Chondrocyte (in vitro differentiated cells): ENCODE measurements at places on chromosomes 6 and 20.

DNA sequence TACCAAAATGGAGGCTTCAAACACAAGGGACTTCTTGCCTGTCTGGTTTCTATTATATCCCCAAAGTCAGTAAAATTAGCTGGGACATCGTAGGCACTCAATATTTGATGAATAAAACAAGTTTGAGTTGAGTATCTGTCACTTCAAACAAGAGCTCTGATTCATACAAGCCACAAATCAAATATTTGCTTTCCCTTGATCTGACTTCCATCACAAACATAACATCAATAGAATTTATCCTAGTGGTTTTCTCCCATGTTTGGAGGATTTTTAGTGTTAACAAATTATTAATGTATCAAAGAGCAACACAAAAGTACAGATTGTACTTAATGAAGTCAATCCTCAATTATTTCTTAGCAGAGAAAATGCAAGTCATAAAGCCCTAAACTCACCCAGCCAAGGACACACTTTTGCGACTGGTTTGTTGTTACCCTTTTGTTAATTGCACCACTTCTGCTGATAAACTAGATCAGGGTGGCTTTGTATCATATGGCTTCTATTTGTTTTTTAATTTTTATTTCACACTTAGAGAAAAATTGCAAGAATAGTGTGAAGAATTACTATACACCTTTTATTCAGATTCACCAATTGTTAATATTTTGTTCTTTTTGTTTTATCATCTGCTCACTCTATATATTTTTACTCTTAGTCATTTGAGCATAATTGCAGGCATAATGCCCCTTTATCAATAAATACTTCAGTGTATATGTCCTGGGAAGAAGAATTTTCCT lies 117.4 kb upstream of the PRDM1 start:
- DNase-seq = no peak

- no peak for DNase-seq
Observed at GRCh38 chr20:10005885-10006284, 28.9 kb upstream of the ANKEF1 start.

GRCh38 chr6:44942798-44943197 lies 385.3 kb upstream of the RUNX2 start:
- no peak for DNase-seq

DNA sequence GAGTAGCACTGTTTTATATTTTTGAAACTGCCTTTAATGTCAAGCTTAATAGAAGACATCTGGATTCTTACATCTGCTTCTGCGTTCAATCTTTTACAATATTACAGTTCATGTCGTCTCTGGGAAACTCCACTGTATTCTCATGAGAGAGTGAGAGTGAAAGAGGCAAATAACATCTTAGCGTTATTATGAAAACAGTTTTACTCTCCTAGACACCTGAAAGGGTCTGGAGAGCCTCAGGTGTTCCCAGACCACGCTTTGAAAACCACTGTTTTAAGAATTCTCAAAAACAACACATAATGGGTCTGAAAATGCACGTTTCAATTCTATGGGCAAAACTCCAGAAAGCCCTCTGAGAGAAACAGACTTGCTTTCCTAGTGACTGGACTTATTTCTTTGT lies 63.3 kb downstream of the ARHGAP18 start:
- DNase-seq = no peak

DNA sequence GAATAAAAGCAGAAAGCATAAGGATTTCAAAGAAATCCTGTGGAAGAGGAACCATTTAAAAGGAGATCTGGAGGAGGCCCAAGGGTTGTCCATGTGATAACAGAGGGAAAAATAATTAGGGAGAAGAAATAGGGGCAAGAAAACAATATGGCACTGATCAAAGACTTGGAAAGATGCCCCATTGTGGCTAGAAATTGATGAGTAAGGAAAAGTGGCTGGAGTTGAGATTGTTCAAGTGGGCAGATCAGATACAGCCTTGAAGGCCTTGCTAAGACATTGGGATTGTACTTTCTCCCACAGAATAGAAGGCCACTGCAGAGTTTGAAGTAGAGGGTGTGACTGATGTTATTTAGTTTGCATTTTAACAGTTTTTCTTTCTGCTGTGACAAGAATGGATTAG lies 213.3 kb downstream of the CBLN4 start:
- DNase-seq = no peak

GRCh38 chr6:116571683-116572000 lies 338 bp downstream of the RWDD1 start:
- DNase-seq = no peak

- no peak for DNase-seq
Observed at GRCh38 chr6:45949256-45949655, 66.4 kb downstream of the CLIC5 start.

- DNase-seq = no peak
Observed at GRCh38 chr20:15345287-15345686, 1007.9 kb upstream of the FLRT3 start.

- DNase-seq = peak; percentile 35
Observed at GRCh38 chr6:33723371-33724085, 12.0 kb upstream of the UQCC2 start.

- DNase-seq = peak; percentile 98
Observed at GRCh38 chr6:4135665-4136353, 434 bp upstream of the ECI2 start.

GRCh38 chr6:125314009-125314581 lies 12.3 kb upstream of the HDDC2 start:
- DNase-seq = no peak

- DNase-seq = no peak
Observed at GRCh38 chr6:291204-291696, 1.0 kb upstream of the DUSP22 start.

DNA sequence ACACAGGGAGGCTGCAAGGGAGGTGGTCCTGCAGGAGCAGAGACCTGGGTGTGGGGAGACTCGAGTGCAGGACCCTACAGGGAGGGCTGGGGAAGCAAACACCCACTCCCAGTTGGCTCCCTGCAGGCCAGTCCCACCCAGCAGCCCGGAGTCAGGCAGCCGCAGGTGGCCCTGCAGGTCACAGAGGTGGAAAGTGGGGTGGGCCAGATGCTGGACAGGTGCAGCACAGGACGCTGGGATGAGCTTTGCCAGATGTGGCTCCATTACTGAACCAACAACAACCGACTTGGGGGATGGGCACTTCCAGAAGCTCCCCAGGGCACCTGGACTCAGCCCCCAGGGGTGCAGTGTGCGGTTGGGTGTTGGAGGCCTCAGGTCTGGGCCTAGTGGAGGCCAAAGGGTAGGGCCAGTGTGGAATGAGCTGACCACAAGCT lies 26.6 kb upstream of the MYT1 start:
- peak; percentile 83 for DNase-seq

GRCh38 chr6:38871741-38872568 lies 156.8 kb downstream of the DNAH8 start:
- DNase-seq = no peak

GRCh38 chr20:34362502-34363061 lies 491 bp upstream of the ITCH start:
- no peak for DNase-seq

- DNase-seq = no peak
Observed at GRCh38 chr6:170450916-170451761, 102.0 kb downstream of the PSMB1 start.

DNA sequence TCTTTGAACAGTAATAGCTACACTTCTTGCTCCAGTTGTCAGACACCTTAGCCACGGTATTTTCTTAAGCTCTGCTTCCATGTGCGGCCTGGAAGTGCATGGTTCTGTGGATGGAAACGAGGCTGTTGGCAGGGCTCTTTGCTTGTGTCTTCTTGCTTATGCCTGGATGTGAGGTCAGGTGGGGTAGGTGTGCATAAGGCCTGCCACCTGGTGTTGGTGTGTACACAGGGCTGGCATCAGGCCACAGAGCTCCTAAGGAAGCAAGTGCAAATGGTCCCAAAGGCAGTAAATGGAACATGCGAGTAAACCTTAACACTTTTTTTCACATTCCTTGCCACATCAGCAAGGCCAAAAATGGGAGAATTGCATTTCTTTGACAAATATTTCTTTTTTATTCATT lies 158.1 kb upstream of the GMDS start:
- DNase-seq = no peak

DNA sequence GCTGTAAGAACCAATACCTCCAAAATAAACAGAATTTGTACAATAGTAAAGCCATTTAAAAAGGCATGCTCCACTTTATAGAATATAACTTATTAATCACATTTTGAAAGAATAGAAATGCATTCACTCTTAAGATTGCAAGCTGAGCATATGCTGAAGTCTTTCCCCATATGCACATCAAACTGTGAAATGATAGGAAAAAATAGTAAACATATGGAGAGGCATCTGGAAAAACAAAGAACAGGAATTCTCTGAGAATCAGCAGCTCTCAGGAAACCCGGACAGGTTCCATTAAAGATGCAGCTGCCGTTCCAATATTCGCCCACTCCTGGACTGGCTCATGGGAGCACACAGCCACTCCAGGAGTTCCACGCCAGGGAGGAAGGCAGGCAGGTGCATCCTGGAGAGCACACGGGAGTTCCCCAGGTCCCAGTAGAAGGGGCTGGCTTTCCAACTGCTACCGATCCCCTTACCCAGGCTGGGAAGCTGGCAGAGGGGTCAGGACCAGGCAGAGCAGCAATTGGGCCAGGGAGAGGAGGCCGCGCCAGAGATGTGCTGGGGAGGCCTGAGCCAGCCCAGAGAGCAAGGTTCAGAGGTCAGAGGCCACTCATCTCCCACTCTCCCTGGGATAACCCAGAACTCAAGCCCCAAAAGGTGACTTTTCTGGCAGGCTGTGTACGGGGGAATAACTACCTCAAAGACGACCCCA lies 111.1 kb downstream of the DLL1 start:
- DNase-seq = no peak

GRCh38 chr6:21147995-21148394 lies 445.6 kb upstream of the SOX4 start:
- DNase-seq = no peak

GRCh38 chr20:49695830-49696229 lies 17.8 kb downstream of the B4GALT5 start:
- no peak for DNase-seq

- no peak for DNase-seq
Observed at GRCh38 chr6:3848380-3848779, 793 bp upstream of the FAM50B start.
